ENCODE measurements at places on chromosomes 12 and 14. TPM values are rescaled to one million over a fixed set of nuclear protein-coding genes. Genes with fewer than 3 reads are reported as not detected.

The CLMN gene
- 49.8 TPM for total RNA-seq

The CLEC1A gene
- total RNA-seq: 8.8 TPM

The NPAS3 gene
- total RNA-seq: 3.9 TPM

The CHGA gene
- total RNA-seq: not detected

DNA sequence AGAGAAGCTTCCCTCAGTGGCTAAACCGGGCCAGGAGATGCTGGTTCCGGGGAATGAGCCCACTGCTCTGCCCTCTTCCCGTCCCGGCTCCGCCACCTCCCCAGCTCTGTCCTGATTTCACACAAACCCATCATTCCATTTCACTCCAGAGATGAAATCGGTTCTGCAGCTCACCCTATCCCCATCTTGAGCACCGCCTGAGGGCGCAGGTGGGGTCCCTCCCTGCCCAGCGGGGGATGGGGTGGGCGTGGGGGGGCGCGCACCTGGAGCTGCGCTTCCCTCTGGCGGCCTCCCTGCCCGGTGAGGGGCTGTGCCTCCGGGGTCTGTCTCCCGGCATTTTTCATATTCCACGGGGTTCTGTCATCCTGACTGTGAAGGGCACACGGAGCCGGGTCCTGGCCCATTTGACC lies 44.7 kb downstream of the NOC4L start:
- DNase-seq: no peak

DNA sequence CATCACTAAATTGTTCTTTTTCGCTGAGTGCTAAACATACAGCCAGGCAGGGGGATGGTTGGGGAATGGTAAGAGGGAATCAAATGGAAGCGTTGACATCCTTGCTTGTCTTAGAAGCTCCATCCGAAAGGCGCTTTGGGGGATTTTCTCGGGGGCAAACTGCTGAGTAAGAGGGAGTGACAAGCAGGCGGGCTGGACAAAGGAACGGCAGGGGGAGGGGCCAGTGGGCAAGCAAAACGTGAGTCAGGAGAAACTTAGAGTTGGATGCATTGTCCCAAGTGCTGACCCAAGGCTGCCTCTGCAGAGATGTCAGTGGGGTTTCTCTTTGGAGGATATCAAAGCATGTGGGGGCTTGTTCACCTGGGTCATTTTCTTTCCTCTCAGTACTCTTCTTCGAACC lies 480.5 kb downstream of the VRK1 start:
- no peak for DNase-seq

GRCh38 chr12:111826992-111827391 lies 15.0 kb upstream of the MAPKAPK5 start:
- no peak for DNase-seq

DNA sequence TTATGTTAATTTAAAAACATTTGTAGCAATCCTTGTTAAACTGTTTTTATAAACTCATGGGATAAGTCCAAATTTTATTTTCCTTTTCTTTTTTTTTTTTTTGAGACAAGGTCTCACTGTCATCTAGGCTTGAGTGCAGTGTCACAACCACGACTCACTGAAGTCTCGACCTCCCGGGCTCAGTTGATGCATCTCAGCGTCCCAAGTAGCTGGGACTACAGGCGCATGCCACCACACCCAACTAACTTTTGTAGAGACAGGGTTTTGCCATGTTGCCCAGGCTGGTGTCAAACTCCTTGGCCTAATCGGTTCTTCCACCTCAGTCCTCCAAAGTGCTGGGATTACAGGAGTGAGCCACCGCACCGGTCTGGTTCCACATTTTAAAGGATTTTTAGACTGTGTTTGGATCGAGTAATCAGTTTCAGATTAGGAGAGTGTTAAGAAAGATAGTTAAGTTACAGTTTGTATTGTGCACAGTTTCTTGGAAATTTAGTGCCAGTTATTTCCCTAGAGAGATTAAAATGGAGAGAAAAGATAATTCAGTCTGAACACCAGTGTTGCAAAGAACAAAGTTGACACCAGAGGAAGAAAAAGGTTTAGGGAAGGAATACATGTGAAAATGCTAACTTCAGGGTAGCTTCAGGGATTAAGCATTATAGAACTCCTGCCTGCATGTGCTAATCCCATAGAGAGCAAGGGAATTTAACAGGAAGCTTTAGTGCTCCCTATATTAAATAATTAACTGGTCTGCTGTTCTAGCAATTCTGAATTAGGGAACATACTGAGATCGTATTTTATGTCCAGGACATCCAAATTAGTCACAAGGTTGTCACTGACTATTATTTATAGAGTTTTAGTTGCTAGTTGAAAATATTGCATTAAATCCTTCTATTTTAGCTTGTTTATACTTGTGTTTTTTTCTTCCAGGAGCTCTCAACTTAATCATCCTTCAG lies 10.1 kb downstream of the RAP1B start:
- no peak for DNase-seq

All from tibial nerve (tissue), 4 donors.